Brain pericyte (primary cell): ENCODE measurements at places on chromosomes 16 and 17.

GRCh38 chr17:55666806-55667205, 55.9 kb downstream of the TMEM100 start:
- no peak for DNase-seq

GRCh38 chr17:40726919-40727318, 23.4 kb upstream of the KRT24 start:
- no peak for DNase-seq

- DNase-seq = no peak
Measured at GRCh38 chr16:68365167-68365817, 54.5 kb downstream of the PRMT7 start.

GRCh38 chr17:58329035-58329809, 627 bp upstream of the TSPOAP1 start:
- no peak for DNase-seq

GRCh38 chr16:27230562-27231001, 27.3 kb downstream of the KDM8 start:
- DNase-seq = no peak

GRCh38 chr17:30344283-30345088, 10.6 kb upstream of the TMIGD1 start:
- DNase-seq = peak; percentile 24

GRCh38 chr16:87828071-87828906, 41.0 kb downstream of the SLC7A5 start:
- no peak for DNase-seq

DNA sequence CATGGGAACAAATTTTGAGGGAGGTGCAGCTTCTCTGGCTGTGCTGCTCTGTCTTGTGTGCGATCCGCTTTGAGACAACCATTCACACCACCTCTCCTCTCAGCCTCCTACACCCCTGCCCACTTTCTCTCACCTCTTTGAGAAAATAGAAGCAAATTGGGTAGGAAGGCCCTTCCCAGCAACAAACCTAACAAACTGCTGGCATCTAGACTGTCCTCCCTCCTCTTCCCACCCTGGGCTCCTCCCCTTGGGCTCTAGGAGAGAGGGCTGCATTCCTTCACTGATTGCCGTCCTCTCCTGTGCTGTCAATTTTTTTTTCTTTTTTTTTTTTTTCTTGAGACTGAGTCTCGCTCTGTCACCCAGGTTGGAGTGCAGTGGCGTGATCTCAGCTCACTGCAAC, 13.5 kb downstream of the CDIPT start:
- DNase-seq = no peak

GRCh38 chr17:7806587-7806986, 27.4 kb upstream of the KDM6B start:
- no peak for DNase-seq

GRCh38 chr17:64109400-64109799, 20.5 kb downstream of the ERN1 start:
- no peak for DNase-seq

- DNase-seq = no peak
Measured at GRCh38 chr16:23145608-23146007, 3.6 kb downstream of the USP31 start.

GRCh38 chr17:39679521-39680192, 8.2 kb downstream of the PGAP3 start:
- no peak for DNase-seq

GRCh38 chr17:74024871-74025531, 178.5 kb upstream of the RPL38 start:
- no peak for DNase-seq

GRCh38 chr16:86844695-86845094, 266.3 kb downstream of the FOXL1 start:
- DNase-seq = no peak

GRCh38 chr17:76515274-76515949, 14.2 kb upstream of the RHBDF2 start:
- DNase-seq = no peak

DNA sequence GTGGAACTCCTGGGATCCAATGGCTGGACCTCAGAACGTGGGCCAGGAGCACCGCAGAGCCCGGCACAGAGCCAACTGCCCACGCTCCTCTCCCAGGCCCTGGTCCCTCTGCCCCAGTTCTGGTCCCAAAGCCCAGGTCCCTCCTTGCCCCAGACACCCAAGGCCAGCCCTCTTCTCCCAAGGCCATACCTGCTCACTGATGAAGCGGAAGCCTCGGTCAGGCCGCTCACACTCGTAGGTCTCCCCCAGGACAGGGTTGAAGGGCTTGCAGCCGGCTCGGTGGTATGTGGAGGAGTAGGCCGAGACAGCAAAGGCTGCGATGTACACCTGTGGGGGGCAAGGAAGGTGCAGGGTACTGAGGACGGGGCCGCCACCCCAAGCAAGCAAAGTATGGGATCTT, 8.5 kb downstream of the OSBPL7 start:
- no peak for DNase-seq

DNA sequence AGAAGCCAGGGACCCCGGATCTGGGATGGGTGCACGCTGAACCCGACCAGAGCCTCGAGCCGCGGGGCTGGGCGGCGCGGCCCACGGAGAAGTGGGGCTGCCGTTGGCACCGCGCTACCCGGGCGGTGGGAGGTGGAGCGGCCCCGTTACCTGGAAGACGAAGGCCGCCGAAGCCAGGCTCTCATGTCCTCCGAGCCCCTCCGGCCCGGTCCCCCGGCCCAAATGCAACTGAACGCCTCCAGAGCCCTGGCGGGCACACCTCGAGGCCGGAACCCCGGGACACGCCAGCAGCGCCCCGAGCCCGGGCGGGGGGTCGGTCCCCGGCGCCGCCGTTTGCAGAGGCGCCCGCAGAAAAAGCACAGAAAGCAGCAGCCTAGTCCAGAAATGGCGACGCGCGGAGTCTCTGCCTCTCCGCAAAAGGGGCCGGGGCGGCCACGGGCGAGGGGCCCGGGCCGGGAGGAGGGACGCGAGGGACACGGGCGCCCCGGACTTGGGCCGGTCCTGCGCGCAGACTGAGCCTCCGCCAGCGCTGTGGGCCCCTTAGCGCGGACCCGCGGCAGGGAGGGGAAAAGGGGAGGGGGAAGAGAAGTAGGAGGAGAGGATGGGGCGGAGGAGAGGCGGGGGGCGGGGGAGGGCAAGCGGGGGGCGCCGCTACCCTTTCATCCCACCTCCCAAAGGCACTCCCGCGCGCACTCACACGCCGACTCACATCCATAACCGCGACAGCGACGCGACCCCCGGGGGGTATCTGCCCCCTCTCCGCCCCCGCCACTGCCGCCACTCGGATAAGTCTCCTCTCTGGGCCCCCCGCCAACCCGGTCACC, 1.4 kb downstream of the AXIN2 start:
- no peak for DNase-seq

DNA sequence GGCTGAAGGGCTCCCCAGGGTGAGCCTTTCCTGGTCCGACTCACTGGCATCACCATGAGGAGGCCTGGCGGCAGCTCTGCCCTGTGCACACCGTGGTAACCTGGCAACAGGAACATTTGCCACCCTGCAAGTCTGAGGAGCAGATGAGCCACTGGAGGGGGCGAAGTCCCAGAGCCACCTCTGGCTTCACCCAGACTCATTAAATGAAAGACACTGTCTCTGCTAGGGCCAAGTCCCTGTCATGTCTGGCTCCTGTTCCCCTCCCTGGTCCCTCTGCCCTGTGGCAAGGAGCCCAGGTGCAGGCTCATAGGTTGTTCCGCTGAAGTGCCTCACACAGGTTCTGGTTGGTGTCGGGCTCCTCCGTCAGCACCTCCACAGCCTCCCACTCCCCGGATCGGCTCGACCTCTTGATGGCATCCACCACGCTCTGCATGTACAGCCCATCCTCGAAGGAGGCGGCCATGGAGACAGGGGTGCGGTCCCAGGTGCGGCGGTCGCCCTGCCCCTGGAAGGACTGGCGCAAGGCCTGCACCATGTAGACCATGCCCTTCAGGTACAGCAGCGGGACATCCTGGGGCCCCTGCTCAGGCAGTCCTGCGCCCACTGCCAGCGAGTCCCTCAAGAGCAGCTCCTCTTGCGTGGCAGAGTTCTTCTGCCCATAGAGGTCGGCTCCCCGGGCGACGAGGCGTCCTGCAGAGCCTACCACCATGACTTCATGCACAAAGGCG, 8.4 kb downstream of the C16orf86 start:
- no peak for DNase-seq

DNA sequence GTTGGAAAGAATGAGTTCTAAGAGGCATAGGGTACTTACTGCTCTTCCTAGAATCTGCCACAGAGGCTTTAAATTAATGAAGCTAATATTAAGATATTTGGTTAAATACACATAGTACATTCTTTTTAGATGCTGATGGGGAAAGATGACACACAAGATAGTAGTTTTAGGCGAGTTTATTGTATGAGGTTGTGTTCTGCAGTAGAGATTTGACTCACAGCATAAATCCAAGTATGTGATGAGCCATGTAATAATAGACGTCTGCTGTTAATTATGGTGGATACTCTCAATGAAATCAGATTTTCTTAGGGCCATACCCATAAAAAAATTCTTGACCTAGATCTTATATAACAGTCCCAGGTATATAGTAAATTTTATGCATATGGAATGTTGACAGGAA, 8.0 kb downstream of the TNRC6C start:
- no peak for DNase-seq

GRCh38 chr17:60481604-60482003, 44.4 kb downstream of the APPBP2 start:
- no peak for DNase-seq

DNA sequence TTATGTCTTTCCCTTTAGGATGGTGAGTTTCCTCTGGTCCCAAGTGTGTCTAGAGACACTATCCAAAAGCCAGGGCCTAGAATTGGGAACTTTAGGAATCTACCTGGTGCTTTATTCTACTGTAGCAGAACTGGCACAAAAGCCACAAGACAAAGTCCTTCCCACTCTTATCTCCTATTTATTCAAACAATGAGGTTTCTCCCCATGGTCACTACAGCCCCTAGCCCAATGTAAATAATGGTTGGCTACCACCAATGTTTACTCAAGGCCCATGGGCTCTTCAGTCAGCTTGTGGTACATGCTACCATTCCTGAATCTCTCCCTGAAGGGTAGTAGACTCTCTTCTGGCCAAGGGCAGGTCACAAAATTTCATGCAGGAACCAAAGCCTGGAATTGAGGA, 789.4 kb upstream of the KIF2B start:
- no peak for DNase-seq

- no peak for DNase-seq
Measured at GRCh38 chr17:56834380-56835263, 671 bp downstream of the DGKE start.

DNA sequence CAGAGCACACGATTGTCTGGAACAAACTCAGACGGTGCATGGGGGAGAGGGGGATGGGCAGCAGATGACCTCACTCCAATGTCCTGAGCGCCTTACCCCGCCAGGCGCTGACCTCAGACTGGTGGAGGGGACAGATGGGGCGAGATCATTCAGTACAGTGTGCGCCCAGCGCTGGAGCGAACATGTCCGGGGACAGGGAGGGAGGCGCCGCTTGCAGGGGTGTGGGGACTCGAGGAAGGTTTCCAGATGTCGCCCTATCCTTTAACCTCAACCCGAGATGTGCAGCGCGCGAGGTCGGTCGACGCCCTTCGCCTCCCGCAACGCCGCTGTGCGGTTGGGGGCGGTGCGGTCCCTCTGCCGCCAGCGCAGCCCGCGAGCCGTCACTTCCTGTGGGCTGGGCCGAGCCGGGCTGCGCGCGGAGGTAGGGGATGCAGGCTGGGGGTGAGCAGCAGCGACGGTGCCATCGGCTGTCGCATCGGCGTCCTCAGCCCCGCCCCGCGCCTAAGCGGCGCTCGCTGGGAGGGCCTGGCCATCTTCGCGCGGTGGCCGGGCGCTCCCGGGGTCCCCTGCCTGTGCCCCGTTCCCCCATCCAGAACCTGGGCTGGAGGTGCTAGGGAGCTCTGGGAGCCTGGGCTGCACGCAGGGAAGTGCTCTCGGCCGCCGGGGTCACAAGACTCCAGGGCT, 5.3 kb upstream of the CDR2L start:
- no peak for DNase-seq

GRCh38 chr17:28001149-28001548, 41.3 kb upstream of the NLK start:
- no peak for DNase-seq

- DNase-seq = no peak
Measured at GRCh38 chr16:85096921-85097320, 15.4 kb downstream of the CIBAR2 start.

GRCh38 chr16:27284865-27285675, 16.5 kb upstream of the NSMCE1 start:
- DNase-seq = no peak

DNA sequence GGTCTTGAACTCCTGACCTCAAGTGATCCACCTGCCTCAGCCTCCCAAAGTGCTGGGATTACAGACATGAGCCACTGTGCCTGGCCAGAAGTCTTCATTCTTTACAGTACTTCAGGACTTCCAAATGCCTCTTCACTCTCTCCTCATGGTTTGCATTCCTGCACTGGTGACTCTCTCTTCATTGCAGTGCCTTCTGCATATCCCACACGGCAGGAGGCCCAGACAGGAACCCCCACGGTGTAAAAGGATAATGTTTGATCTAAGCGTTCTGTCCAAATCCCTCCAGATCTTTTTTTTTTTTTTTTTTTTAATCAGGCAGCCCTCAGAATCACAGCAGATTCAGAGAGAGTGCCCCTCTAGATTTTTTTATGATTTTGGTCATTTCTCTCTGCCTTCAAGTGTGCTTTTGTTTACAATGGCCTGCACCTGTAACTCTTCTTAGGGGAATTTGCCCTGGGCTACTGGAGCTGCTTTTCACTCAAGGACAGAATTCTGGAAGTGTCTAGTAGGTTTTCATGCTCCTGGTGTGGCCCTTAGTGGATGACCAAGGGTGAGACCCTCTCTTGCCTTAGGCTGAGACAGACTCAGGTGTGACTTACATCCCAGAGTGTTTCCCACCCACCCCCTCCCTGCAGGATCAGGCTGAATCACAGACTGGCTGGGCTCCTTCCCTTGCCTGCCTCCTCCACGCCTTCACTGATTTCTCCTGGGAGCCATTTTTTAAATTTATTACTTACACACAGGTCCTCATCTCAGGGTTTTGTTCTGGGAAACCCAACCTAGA, 19.8 kb upstream of the NF1 start:
- no peak for DNase-seq

DNA sequence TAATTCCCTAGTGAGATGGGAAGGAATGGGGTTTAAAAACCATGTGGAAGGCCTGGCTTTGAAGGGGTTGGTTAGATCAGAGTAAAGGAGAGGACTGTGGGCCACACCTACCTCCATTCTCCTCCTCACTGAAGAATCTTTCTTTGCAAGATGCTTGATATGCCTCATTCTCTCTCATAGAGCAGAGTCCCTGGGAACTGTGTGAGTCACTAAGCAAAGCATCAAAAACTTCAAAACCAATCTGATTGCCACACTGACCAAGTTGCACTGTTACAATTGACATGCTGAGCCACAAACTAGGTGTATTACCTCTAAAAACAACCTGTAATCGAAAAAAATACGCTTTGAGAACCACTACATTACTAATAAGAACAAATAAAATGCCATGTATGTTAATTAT, 2.0 kb downstream of the TUBD1 start:
- no peak for DNase-seq

DNA sequence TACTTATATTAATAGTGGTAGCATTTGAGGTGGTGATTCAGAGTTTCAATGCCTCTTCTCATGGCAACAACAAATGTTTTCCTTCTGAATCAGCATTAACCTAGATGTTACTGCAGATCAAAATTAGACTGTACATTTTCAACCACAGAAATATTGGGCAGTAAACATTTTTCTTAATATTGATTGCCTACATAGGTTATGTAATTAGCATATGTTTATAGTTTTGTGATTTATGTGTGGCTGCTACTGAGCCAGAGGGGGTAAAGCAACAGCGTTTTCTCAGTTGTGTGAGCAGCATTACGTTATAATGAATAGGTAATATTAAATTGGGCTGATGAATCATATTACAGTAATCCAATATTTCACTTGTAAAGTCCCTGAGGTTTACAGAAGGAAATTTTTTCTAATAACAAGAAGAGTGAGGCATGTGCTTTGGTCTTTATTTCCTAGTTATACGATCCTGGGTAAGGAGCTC, 18.8 kb upstream of the BMERB1 start:
- DNase-seq = no peak
